Stimulated activated CD4-positive, alpha-beta T cell treated with anti-CD3 and anti-CD28 coated beads, Interleukin-2, amount 100 ng/mL, for 4 hours (primary cell): ENCODE measurements at places on chromosomes 6 and 20.

DNA sequence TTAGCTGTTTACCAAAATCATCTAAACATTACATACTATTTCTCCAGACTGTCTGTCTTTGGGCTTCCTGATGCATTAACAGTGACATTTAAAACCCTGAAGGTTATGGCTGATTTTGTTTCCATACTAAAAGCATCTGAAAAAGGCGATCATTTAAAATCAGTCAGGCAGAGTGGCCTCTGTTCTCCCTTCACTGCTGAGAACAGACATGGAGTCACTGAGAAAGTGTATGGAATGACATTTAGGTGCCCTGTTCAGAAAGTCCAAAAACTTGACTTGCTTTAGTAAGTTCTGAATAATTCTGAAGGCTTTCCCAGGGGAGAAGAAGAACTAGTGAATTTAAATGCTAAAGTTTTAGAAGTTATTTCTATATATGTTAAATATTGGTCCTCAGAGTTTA lies 83.0 kb downstream of the MAP7 start:
- no peak for DNase-seq

DNA sequence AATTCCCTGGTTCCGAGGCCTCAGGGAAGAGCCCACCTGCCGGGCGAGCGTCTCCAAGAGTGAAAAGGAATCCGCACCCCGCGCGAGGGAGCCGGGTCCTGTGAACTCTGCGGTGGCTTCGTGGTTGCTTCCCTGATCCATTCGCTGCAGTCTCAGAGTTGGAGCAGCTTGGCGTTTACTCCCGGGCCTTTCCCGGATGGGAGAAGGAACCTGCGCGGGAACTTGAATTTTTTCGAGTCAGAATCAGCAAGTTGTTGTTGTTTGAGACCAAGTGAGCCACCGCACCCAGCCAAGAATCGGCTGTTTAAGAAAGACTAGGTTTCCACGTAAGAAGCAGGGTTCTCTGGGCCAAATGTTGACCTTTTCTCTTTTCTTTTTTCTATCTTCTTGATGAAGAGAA lies 12.9 kb downstream of the PRSS16 start:
- DNase-seq, result no peak

DNA sequence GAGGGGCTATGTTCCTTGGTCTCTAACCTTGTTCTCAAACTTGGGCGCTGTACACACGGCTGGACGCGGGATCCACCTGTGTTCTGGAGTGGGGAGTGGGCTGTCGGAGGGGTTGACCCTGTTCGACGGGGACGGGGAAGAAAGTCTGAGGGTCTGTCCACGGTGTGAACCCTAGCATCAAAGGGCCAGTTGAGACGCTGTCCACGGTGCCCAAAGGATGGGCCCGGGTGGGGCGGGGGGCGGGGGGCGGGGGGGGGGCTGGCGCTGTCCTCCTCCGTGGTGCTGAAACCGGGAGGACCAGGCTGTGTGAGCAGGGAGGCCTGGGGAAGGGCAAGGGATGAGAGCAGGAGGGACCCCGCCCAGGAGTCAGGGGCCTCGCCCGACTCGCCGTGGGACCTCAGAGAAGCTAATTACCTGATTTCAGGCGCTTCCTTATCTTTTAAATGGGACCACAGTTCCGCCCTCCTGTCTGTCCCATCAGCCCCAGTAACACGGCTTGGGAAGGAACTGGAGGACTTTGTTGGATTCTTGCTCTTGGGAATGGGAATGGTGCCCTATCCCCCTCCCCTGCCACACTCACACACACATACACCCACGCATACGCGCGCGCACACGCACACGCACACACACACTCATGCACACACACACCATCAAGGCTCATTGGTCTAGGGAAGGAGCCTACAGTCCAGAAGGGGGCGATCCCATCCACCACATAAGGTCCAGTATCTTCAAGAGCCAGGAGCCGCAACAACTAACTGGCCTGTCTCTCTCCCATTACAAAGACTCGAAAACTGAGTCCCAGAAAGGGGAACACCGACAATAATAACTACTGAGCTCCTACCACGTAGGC lies 1.0 kb upstream of the VSTM2L start:
- no peak for DNase-seq

DNA sequence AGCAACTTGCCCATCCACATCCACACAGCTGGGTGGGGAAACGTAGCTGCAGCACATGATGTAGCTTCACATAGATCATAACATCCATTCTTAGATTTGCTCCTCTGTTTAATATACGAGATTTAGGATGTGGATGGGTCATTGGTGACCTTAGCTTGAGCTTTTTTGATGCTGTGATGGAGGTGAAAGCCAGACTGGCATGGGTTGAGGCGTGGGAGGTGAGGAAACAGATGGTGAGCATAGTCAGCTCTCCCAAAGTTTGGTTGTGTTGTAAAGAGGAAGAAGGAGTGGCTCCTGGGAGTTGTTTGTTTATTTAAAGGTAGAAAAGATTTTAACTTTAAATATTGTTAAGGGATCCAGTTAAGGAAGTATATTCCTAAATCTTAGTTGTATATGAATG lies 5.3 kb downstream of the ARFGEF2 start:
- DNase-seq, result no peak

- no peak for DNase-seq
Measured at GRCh38 chr20:54625497-54625896, 150.1 kb downstream of the DOK5 start.

GRCh38 chr20:12969071-12969669 lies 39.6 kb upstream of the SPTLC3 start:
- DNase-seq, result no peak
